ENCODE measurements at places on chromosomes 1 and 21.
A peak's percentile ranks its signal among the peaks of the same experiment; 100 is the strongest.

DNA sequence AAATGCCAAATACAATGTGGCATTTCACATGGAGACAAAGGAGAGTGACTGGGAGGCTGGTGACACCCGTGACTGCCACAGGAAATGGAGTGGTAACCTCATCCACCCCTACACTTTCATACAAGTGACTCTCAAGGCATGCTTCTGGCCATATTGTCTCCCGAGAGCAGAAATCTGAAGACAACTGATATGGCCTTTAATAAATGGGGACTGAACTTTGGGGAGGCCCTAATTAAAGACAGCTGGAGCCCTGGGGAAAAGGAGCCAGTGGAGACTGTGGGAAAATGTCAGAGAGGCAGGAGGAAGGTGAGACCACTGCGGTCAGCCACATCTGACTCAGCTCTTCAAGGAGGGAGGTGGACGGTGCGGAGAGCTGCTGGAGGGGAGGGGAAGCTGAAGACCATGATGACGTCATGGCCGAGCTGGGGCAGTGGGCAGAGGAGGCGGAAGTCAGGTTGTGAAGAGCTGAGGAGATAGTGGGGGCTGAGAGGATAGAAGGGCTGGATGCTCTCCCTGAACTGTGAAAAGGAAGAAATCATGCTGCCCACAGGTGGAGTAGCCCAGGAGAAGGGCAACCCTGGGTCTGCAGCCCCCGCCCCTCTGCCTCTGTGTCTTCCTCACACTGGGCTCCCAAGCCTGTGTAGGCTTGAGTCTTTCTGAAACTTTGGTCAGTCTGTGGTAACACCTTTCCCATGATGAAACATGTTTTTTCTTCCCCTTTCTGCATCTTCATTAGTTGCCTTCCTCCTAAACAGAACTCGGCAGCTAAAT, 14.0 kb upstream of the NCF2 start:
- peak; percentile 98 for DNase-seq

DNA sequence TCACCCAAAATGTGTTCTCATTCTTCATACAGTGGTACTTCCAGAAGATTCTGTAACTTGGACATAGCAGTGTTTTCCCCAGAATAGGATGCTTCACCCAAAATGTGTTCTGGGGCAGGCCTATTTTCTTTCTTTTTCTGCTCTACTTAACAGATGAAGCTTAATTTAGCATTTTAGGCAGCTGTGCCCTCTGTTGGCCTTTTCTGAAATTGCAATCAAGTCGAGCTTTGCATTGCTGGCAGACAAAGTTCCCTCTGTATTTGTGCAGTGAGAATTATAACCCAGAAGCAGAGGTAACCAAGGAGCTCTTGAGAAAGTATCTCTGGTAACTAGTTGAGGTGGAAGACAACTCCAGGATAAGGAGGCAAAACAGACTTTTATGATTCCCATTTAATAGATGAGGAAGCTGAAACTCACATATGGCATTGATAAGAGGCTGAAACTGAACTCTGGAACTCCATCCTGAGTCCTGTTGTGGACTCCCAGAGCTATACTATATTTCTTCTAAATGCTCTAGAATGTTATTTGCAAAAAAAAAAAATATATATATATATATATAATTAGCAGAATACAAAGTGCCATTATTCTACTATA, 50.3 kb upstream of the L1TD1 start:
- DNase-seq, result peak; percentile 44

DNA sequence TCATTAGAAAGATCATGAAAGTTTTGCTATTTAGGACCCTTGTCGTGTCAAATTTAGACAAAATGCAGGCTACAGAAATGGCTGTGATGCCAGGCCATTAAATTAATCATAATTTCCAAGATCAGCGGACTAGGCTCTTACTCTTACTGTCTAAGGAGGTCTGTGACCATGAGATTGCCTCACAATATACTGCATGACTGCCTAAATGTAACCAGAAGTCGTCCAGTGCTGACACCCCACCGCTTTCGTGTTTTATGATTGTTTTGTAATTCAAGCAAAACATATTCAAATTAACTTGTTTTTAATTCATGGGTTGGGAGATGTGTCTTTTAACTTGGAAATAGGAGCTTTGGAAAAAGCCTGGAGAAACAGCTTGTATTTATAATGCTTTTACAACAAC, 947.5 kb downstream of the BRINP3 start:
- DNase-seq, result no peak

- no peak for DNase-seq
These were observed 9.5 kb upstream of the TBCE start for GRCh38 chr1:235357485-235358373.

GRCh38 chr1:162275622-162276175, 101.0 kb downstream of the SPATA46 start:
- no peak for DNase-seq

DNA sequence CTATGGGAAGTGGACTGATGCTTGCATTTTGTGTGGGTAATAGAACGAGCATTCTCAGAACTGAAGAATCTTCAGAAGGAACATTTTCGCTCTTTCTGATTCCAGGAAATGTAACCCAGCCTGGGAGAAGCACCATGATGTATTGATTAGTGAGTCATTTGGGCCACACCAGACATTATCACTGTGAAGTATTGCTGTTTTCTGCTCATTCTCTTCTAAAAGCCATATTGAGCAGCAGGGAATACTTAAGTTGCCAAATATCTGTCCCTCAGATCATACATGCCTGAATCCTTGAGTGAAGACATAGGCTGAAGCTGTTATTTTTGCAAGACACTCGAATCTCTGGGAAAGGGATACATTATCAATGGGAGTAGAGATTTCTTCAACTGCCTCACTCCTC, 213.1 kb downstream of the PCP4 start:
- DNase-seq, result no peak

- peak; percentile 89 for DNase-seq
These were observed 159.3 kb upstream of the SGIP1 start for GRCh38 chr1:66374561-66375111.

DNA sequence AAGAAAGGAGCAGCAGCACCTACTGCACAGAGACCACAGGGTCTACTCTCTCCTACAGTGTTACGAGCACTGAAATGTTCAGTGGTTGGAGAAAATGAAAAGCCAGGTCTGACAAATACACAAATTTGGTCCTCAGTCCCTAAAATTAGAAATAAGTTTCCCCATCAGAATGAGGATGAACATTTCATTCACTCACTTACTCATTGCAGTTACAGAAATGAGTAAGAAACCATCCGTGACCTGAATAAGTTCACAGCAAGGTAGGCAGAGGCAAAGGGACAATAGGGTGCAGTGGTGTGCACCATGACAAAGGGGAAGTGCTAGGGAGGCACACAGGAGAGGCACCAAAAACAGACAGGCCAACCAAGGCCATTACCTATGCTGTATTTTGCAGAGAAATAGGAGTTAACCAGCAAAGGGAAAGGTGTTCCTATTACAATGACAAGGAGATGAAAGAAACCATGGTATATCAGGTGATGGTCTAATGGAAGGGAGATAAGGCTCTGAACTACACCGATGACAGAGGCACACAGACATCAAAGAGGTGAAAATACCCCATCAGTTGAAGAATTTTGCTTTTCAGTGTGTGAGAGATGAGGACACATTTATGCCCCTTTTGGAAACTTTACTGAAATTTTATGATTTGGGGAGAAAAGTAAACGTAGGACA, 29.4 kb downstream of the VAV3 start:
- peak; percentile 23 for DNase-seq

- no peak for DNase-seq
These were observed 9.0 kb upstream of the LDLRAP1 start for GRCh38 chr1:25534410-25534788.

DNA sequence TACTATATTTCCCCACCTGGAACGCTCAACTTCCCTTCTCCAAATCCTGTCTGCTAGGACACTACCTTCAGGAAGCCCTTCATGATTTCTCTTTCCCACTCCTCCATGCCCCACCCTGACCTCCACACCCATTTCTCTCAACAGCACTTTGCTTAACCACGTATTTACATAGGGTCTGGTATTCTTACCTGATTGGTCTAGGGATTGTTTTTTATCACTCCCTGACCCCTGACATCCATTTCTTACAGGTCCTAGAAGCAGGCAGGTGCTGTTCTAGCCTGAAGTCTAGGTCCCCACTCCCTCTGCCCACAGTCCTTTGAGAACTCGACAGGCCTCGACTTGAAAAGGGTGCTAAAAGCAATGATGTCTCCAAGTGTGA, 47.5 kb downstream of the DMAP1 start:
- DNase-seq, result no peak

DNA sequence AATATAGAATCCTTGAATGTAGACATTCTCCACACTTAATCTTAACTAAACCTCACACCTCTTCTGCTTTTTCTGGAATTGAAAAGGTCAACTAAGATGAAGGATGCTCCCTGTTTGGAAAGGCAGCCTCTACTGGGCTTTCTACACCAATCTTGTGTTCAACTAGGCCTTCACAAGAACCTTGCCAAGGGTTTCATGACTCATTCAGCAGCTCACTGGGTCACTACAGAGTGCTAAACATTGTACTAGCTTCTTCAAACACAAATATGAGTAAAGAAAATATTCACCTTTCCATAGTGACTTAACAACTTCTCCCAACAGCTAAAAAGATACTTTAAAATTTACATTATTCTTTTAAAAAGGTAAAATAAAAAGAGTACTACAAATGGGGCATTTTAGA, 135.3 kb upstream of the PRMT6 start:
- DNase-seq, result peak; percentile 36

GRCh38 chr1:45355683-45356082, 15.4 kb upstream of the MUTYH start:
- no peak for DNase-seq

GRCh38 chr21:26140926-26141325, 29.6 kb downstream of the APP start:
- DNase-seq, result no peak

- DNase-seq, result no peak
These were observed 337.8 kb upstream of the DAB1 start for GRCh38 chr1:57761628-57762027.

- peak; percentile 98 for DNase-seq
These were observed 92.1 kb upstream of the POU3F1 start for GRCh38 chr1:38138498-38139233.

DNA sequence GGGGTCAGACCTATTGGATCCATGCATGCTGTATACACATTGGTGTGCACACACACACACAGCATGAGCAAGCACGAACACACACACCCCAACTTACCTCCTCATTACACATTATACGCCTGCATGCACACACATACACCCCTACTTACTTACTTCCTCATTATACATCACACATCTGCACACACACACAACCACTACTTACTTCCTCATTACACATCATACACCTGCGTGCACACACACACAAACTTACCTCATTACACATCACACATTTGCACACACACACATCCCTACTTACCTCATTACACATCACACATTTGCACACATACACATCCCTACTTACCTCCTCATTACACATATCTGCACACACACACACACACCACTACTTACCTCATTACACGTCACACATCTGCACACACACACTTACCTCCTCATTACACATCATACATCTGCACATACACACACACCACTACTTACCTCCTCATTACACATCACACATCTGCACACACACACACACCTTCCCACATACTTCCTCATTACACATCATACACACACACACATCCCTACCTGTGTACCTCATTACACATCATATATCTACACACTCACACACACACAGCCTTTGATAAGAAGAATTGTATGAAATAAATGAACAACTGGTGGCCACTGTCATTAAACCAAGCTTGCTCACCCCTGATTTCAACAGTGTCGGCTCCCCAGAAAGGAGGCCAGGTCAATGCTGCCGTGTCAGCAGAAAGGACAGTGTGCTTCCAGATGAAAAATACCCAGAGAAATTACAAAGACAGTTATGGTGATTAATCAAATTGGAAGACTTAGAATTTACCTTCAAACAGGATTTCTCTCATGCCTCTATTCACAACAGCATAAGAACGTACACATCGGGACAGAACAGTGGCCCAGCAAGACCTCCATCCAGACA, 117.8 kb downstream of the SETD4 start:
- no peak for DNase-seq

DNA sequence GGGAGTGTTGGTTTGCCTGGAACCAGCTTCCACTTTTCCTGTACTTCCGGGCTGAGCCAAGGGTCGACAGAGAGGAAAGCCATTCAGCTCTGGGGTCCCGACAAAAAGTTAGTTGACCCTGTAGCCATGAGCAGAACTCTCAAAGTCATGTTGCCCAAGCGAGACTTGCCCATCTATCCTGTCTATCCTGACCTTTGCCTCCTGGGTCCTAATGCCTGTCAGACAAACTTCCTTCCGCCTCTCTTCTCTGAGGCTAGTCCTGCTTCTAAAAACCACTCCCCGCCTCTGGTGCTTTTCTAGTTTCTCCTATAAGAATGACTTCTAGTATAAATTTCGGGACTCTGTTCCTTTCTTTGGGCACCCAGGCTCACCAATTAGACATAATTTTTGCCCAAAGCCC, 7.7 kb upstream of the PCP4L1 start:
- no peak for DNase-seq

GRCh38 chr21:42873096-42873495, 6.2 kb downstream of the WDR4 start:
- DNase-seq, result no peak

DNA sequence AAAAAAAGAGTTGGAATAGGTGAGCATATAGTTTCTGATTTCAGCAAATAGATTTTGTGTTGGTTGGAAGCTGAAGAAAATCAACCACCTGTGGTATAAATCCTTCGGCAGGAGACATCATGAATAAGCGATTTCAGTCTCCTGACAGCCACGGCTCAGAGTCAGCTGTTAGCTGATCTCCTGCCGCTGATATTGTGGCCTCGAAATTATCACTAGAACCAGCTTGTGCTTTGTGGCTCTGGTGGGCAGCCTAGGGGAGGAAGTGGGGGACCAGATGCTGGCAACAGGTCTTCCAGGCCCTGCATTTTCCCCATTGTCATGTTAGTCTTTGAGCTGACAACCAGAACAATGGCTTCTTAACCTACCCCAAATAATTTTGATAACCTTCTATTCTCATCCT, 842 bp upstream of the GCSAML start:
- no peak for DNase-seq

DNA sequence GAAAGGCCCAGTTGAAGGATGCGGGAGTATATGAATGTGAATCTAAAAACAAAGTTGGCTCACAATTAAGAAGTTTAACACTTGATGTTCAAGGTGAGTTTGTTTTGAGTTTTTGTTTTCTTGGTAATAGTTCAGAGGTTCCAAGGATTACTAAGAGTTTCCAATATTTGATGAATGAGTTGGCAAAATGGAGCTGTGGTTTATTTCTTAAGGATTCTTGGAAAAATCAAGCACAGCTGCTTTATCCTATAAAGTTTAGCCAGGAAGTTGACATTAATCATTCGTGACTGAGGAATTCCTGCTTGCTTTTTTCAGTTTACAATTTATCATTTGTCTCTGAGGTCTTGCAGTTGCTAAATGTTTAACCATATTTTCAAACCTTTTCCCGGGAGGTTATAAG, 15.1 kb downstream of the VCAM1 start:
- DNase-seq, result peak; percentile 75

GRCh38 chr1:46446646-46447498, 42.8 kb upstream of the DMBX1 start:
- peak; percentile 58 for DNase-seq

- no peak for DNase-seq
These were observed 20.4 kb downstream of the AIM2 start for GRCh38 chr1:159056069-159056698.

GRCh38 chr1:47934243-47934805, 62.9 kb downstream of the TRABD2B start:
- no peak for DNase-seq

GRCh38 chr1:56095696-56096665, 483.4 kb downstream of the PLPP3 start:
- DNase-seq, result peak; percentile 58

- DNase-seq, result no peak
These were observed 250.5 kb upstream of the DUSP10 start for GRCh38 chr1:221992427-221992826.
